ENCODE measurements at places on chromosomes 6 and 20.

DNA sequence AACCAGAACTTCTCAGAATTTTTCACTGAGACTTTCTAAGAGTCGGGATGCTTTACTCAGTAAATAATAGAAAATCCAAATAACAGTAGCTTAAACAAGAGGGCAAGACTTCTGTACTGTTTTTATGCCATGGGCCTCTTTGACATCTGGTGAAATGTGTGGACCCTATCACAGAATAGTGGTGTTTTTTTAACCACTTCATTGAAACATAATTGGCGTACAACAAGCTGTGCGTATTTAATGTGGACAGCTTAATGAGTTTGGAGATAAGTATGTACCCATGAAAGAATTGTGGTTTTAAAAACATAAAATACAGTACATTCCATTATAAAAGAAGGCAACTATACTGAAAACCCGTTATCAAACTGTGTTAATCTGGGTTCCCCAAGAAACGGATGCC is 37.7 kb downstream of the PDRG1 start:
- no peak for DNase-seq

DNA sequence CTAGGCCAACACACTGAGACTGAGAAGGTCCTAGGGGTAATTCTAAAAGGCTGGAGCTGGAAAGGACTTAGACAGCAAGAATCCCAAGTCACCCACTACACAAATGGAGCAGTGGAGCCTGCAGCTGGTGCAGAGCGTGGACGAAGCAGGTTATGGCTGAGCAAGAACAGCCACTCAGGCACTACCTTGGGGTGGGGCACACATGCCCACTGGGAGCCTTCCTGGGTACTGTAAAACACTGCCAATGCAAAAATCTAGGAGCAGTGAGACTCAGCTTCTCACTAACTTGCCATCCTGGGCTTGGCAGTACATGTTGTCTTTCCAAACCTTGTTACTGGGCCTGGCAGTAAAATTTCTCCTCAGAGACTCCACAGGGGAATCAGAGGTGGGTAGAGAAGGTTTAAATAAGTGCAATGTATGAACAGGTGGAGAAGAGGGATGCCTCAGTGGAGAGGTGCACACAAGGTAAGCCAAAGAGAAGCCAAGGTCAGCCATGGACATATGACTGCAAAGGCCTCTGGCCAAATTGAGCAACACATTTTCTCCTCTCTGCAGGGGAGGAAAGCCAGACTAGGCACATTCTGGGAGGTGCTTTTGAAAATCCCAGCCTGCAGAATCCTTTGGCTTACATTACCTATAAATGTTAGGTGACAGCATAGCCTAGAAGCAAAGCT is 105.6 kb downstream of the TNFRSF21 start:
- no peak for DNase-seq

DNA sequence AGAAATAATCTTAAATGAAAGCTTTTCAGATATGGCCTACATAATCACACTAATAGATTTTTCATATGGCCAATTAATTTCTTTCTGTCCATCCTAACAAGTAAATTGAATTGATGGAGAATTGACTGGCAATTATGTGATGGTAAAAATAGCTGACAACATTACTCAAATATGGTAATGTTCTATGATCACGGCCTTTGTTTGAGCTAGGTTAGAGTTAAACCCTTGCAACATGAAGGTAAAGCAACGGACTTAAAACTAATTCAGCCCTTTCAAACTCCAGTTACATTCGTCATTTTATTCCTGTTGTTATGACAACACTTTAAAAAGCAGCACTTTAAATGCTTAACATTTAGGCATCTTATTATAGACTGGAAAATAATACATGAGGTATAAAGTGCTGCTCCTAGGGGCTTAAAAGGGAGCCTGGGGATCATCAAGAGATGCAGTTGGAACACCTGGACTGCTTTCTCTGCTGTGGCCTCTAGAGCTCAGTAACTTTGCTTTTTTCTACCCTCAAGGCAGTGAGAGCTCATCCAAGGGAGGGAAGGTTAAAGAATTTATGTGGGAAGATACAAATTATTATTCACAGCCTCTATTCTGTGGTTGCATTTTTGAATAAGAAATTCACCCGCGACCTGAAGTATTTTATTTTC is 46.9 kb downstream of the RIPOR2 start:
- DNase-seq: no peak

DNA sequence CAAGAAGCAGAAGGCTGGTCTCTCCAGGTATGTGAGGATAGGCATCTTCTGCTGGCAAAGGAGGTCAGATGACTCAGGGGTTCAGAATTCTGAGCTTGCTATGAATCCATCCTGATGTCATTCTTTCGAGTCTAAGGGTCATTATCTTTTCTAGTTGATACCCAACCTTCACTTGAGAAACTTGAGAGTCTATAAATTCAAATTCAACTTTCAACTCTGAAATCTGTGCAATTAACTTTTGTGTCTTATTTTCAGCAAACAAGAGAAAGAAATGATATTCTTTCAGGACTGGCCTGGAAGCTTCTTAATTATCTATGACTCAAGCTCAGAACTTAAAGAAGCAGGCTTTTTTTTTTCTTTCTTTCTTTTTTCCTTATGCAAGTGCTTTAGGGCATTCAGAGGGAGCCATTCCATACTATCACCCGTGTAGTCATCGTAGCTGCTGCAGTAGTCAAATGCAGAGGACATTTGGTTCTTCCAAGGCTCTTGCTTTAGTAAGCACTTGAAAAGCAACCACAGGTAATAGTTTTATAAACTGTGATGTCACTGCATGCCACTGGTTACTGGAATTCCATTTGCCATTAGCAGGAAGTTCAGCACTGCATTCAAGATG is 93.0 kb downstream of the ADTRP start:
- DNase-seq: peak; percentile 77

- no peak for DNase-seq
These were observed 99.3 kb downstream of the RAMACL start for GRCh38 chr6:166487148-166487547.

GRCh38 chr20:40331807-40332560 is 357.1 kb downstream of the MAFB start:
- DNase-seq: no peak

- DNase-seq: no peak
These were observed 72.4 kb upstream of the SIRPA start for GRCh38 chr20:1822564-1823449.

DNA sequence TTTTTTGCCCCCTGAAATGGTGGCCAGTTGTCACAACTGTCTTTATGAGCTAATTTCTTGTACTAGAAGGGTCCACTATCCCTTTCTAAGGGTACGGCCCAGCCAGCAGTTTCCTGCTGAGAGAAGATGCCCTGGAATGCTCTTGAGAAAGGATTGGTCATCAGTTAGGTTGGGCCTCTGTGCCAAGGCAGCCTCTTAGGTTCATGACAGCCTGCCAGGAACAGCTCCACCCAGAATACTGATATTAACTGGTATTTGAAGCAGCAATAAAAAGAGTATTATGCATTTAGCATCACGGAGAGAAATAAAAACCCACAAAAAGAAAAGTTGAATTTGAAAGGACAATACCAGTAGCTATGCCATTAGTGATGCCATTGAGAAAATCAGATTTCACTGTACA is 9.0 kb upstream of the HINT3 start:
- no peak for DNase-seq

DNA sequence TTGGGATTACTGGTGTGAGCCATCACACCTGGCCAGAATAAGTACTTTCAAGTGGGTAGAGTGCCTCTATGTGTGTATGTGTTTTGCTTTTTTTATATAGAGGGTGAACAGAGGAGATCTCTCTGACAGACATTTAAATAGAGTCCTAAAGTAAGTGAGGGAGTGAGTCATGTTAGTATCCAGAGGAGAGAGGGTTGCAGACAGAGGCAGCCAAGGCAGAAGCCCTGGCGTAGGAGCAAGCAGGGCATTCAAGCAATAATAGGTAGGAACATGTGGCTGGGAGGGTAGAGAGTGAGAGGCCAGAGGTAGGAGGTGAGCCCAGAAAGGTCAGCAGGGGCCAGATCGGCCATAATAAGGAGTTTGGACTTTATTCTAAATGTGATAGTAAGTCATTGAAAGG is 48.9 kb downstream of the PHF20 start:
- DNase-seq: no peak

- DNase-seq: no peak
These were observed 110.9 kb upstream of the AKAP12 start for GRCh38 chr6:151128763-151129370.

- DNase-seq: peak; percentile 63
These were observed 31.6 kb upstream of the CCN2 start for GRCh38 chr6:131982740-131983259.

GRCh38 chr6:77173472-77174074 is 289.7 kb downstream of the HTR1B start:
- no peak for DNase-seq

- no peak for DNase-seq
These were observed 16.6 kb upstream of the CCND3 start for GRCh38 chr6:41958022-41958856.

- DNase-seq: peak; percentile 61
These were observed 19.2 kb upstream of the KCNG1 start for GRCh38 chr20:51042064-51042463.

GRCh38 chr6:6565069-6565468 is 23.5 kb upstream of the LY86 start:
- no peak for DNase-seq

DNA sequence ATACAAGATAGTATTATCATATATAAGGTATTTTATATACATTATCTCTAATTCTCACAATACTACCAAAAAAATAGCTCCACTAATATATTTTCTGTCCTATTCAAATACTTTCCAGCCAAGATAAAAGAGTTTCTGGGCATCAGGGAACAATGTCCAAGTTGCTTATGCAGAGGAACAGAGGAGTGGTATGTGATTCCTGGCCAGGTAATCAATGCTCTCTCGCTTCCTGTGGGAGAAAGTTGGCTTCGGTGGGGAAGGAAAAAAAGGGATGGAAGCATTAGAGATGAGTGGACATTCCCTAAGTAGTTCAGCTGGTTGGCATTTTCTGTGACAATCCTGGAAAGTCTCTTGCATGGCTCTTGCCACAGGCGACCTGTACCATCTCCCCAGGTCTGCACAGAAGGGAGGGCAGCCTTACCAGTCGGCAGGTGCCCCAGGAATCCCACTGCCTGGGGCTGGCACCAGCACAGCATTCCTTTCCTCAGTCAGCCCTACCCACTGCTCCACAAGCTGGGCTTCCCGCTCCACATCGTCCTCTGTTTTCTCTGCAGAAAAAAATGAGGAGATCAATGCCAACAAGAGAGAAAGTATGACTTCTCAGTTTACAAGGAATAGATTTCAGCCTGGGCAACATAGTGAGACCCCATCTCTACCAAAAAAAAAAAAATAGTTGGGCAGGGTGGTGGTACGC is 78.5 kb upstream of the NUP153 start:
- DNase-seq: no peak

GRCh38 chr6:34346175-34347119 is 46.0 kb downstream of the NUDT3 start:
- DNase-seq: no peak

DNA sequence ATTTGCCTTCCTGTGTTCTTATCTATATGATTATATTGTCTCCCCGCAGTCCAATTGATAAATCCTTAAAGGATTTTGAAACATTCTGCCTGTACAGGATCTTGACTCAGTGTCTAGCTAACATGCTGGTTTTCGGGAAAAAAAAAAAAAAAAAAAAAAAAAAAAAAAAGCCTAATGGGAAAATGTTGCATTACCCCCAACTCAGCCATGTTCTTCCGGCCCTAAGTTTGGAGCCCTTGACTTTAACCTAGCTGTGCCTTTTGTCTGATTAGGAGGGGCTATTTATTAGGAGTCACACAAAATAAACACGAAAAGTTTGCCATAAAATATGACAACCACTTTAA is 244.4 kb upstream of the TCF21 start:
- no peak for DNase-seq

GRCh38 chr20:62182469-62183425 is at the start of gene MTG2:
TSS of gene MTG2 (plus strand) at chr20:62183028. CDS start at chr20:62193421, 10,393 bp downstream.
- DNase-seq: peak; percentile 85

- DNase-seq: no peak
These were observed 1.1 kb upstream of the PBX2 start for GRCh38 chr6:32190911-32191677.

DNA sequence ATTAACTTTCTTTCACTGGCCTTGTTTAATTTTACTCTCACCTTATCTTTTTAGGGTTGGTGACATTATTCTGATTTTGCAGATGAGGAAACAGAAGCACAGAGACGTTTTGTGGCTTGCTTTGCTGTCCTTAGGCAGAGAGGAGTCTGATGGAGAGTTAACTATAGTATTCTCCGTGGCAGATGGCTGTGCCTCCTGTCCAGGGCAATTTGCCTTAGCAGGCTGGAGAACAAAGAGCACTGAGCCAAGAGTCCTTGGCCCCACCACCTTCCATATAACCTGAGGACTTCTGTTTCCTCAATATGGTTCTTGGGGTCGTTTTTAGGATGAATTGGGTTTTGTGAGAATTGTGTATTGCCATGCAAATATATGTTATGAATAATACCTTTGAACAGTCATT is 71.4 kb upstream of the BACH2 start:
- DNase-seq: no peak

GRCh38 chr20:42212391-42212790 is 594.2 kb upstream of the CHD6 start:
- DNase-seq: no peak

GRCh38 chr20:38537176-38537575 is 43.8 kb upstream of the ADIG start:
- DNase-seq: no peak

DNA sequence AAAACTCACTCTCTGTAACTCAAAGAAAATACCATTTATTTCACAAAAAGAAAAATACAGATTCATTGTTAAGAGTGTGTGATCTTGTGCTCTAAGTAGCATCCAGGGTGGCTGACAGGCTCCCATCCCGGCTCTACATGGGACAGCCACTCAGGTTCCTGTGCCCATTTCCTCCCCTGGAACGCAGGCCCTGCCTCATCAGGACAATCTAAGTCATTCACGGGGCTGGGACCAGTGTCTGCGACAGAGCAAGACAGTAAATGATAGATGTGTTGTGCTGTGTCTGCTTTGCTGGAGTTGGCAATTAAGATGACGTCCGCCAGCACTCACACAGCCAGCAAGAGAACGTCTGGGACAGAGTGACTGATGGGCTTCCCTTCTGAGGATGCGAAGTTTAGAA is 6.9 kb upstream of the FAM209A start:
- no peak for DNase-seq

GRCh38 chr20:40682104-40682981 is 6.7 kb downstream of the MAFB start:
- DNase-seq: no peak

DNA sequence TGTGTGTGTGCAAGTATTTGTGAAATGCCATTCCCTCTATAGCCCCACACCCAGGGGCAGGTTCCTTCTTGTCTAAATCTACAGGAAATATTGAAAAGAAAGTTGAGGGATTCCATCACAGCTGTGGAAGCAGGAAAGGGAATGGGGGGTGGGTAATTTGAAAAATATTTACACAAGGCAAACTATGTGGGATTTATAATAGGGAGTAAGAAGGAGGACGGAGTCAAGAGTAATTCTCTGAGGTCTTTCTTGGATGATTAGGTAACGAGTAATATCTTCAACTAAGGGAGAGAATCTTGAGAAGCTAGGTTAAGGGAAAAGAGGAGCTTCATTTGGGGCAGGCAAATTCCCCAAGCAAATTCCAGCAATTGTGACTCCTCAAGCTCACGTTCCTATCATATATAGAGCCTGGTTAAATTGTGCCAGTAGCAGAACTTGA is 113.5 kb upstream of the SGK1 start:
- DNase-seq: no peak

Data from HS-5 (cell line).